Effector memory CD8-positive, alpha-beta T cell (primary cell): ENCODE measurements at places on chromosomes 7 and 10.
A peak's percentile ranks its signal among the peaks of the same experiment; 100 is the strongest.

GRCh38 chr7:43869867-43870240 is 537 bp upstream of the MRPS24 start:
- no peak for DNase-seq
- H3K4me3 ChIP-seq: peak overlapping the region; percentile 96
- H3K27ac ChIP-seq: peak overlapping the region; percentile 92

- DNase-seq: no peak
- no peaks in the 10 kb centered on the region for H3K4me1 ChIP-seq
- H3K4me3 ChIP-seq: no peak overlapping the region
- peaks cover 4% of the 10 kb centered on the region for H3K27me3 ChIP-seq
Observed at GRCh38 chr10:29114141-29114540, 174.7 kb upstream of the LYZL1 start.

GRCh38 chr10:34717429-34717828 is 97.7 kb downstream of the PARD3 start:
- no peaks in the 10 kb centered on the region for H3K36me3 ChIP-seq
- no peaks in the 10 kb centered on the region for H3K4me1 ChIP-seq

- no peak overlapping the region for H3K27ac ChIP-seq
- no peaks in the 10 kb centered on the region for H3K4me1 ChIP-seq
- no peak overlapping the region for H3K4me3 ChIP-seq
- peaks cover 81% of the 10 kb centered on the region for H3K27me3 ChIP-seq
Observed at GRCh38 chr10:98067165-98067564, 36.7 kb upstream of the CRTAC1 start.

- no peak for DNase-seq
- H3K4me3 ChIP-seq: no peak overlapping the region
- H3K4me1 ChIP-seq: no peaks in the 10 kb centered on the region
- peaks cover 11% of the 10 kb centered on the region for H3K36me3 ChIP-seq
- no peak overlapping the region for H3K27ac ChIP-seq
Observed at GRCh38 chr10:119431034-119431772, 111.3 kb downstream of the RGS10 start.

GRCh38 chr7:96380111-96380512 is 58.2 kb upstream of the SLC25A13 start:
- H3K4me1 ChIP-seq: no peaks in the 10 kb centered on the region
- peaks cover 6% of the 10 kb centered on the region for H3K27me3 ChIP-seq
- no peak for DNase-seq
- H3K27ac ChIP-seq: no peak overlapping the region
- no peaks in the 10 kb centered on the region for H3K36me3 ChIP-seq
- H3K4me3 ChIP-seq: no peak overlapping the region

DNA sequence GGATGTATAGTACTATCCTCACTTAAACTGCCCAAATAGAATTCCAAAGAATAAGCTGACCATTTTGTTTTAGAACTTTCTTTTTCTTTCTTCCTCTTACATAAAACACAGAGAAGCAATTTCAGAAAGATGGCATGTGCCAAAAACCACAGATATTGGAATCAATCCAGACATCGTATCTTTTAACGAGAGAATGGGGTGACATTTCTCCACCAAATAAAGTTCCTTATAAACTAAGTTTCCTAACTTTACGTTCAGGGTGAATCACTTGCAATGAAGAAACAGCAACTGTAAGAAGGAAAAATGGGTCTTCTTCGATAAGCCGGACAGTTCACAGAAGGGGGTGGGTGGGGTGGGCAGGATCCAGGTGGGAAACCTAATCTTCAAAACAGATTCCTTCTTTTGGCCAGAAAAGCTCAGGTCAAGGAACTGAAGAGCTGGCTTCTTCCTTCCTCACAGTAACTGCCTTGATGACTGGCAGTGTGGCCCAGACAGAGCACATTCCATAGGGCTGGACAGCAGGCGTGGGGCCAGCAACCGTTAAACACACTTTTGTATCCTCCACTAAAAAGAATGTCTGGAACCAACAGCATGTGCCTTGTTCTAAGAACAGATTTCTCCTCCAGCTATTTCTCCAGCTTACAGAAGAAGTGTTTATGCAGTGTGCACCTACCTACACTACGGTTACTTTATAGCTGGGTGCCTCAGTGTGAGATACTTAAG is 31.5 kb downstream of the CREB3L2 start:
- no peak overlapping the region for H3K4me3 ChIP-seq
- peaks cover 3% of the 10 kb centered on the region for H3K36me3 ChIP-seq
- no peak for DNase-seq
- H3K27ac ChIP-seq: no peak overlapping the region
- no peaks in the 10 kb centered on the region for H3K27me3 ChIP-seq

DNA sequence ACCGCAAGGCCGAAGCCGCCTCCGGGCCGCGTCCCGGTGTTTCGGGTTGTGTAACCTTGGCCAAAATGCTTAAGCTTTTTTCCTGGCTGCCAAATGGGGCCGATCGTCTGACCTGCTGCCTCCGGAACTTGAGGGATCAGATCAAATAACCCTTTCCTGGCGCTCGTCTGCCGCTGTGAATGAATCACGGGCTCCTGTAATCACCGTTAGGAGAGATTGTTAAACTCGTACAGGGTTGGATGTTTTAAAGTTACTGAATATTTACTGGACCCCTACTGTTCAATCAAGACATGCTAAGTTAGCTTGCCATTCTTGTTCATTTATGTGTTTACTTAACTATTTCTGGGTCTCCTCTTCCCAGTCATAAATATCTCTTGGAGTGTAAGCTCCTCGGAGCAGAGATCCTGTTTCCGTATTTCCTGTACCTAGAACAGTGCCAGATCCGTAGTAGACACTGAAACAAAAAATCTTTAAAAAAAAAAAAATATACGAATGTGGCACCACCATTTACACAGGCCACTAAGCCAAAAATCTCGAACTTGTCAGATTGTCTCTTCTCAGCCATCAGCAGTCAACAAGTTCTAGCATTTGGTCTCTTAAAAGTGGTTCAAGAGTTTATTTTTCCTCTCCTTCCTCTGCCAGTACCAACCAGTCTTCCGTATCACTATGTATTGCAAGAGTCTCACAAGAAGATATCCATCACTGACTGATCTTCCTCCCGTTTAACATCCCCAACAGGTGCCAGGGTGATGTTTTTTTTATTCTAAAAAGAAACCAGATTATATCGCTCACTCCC is 650 bp upstream of the TM9SF3 start:
- H3K36me3 ChIP-seq: peaks cover 25% of the 10 kb centered on the region
- H3K4me1 ChIP-seq: peaks cover 19% of the 10 kb centered on the region
- H3K27me3 ChIP-seq: no peaks in the 10 kb centered on the region
- no peak overlapping the region for H3K27ac ChIP-seq

DNA sequence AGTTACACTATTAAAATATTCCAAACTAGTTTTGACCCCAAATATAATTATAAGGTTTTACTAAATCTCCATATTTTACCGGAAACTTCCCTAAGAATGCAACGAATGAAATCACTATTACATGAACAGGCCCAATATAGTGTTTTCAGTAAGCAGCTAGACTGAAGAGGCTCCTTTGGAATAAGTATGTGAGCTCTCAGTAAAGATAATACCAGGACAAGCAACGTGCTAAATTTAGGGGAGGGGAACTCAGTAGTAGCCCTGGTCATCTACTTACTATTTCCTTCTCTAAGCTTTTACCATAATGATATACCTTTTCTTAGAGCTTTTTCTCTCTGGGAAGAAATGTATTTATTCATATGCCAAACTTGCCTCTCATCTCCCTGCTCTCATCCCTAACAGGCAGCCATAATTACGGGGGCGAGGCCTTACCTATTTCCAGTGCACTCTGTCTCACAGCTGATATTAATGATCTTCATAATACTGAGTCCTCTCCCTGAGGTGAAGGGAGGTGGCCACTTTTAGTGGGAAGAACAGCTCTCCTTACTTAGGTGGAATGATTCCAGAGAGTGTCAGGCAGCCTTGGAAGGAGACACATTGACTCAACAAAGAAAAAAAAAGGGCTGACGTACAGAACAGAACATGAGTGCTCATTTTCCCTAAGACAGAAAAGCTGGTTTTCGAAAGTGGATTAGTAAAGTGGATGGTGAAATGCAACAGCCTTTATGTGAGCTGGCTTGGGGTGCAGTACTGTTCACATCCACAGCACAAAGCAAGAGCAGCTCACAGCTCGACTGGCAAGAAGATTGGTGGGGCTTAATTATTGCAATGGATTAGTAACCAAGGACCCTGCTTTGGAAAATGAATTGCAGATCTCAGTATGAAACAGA is 165.4 kb downstream of the GLI3 start:
- no peaks in the 10 kb centered on the region for H3K36me3 ChIP-seq
- H3K27me3 ChIP-seq: no peaks in the 10 kb centered on the region
- no peaks in the 10 kb centered on the region for H3K4me1 ChIP-seq
- no peak overlapping the region for H3K27ac ChIP-seq

DNA sequence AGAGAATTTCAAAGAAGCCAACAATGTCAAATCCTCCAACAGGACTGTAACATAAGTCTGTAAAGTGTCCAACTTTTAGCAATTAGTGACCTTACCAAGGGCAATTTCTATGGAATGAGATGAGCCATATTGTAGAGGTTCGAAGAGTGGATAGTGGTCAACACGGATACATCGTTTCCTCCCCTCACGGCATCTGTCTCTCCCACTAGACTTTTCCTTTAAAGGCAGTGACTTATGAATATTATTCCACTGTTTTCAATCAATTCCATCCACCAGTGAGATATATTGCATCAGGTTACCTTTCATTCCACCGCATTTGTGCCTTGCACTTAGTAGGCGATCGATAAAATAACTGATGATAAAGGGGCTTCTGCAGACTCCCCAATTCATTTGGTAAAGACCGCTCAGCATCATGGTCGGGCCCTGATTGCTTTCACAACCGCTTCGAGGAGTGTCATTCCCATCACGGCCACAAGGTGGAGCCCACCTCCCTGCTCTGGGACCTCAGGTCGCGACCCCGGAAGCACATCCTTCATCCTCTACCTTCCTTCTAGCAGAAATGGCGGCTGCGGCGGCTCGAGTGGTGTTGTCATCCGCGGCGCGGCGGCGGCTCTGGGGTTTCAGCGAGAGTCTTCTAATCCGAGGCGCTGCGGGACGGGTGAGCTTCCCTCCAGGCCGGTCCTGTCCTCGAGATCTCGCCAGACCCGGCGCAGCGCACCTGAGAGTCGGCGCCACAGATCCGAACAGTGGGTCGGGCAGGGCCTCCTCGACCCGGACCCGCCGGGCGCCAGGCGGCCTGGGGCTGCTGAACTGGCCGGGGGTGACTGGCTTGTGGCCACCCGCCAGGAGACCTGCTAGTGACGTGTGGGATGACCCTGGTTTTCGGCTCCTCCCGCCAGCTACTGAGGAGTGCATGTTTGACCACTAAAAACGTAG is at the start of gene PMPCB:
TSS of gene PMPCB (plus strand) at position 535 of the 936 bp plus-strand sequence. CDS start at position 560, 25 bp downstream.
- H3K4me1 ChIP-seq: peaks cover 17% of the 10 kb centered on the region
- H3K36me3 ChIP-seq: peaks cover 43% of the 10 kb centered on the region
- peak; percentile 97 for DNase-seq
- H3K4me3 ChIP-seq: peak within 1 kb of the TSS; percentile 86

DNA sequence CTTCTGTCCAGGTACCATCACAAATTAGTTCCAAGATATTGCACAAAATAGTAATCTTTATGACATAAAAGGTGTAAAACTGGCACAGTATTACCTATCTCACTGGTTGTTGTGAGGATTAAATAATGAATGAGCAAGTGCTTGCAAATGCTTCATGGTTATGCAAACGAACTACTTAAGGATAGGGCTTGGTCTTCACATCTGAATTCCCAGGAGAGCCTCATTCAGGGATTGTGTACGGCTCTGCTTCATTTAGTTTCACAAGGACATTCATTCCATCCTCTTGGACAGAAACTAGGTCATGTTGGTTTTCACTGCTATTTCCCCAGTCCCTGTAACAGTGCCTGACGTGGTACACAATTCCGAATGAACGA is 12.1 kb downstream of the ABCA13 start:
- no peaks in the 10 kb centered on the region for H3K4me1 ChIP-seq
- DNase-seq: no peak
- no peak overlapping the region for H3K27ac ChIP-seq
- no peak overlapping the region for H3K4me3 ChIP-seq

- H3K27me3 ChIP-seq: no peaks in the 10 kb centered on the region
- no peak overlapping the region for H3K27ac ChIP-seq
- H3K4me3 ChIP-seq: no peak overlapping the region
- DNase-seq: no peak
Observed at GRCh38 chr7:16015981-16016380, 329.5 kb upstream of the MEOX2 start.

- no peak overlapping the region for H3K4me3 ChIP-seq
- DNase-seq: no peak
- no peak overlapping the region for H3K27ac ChIP-seq
- no peaks in the 10 kb centered on the region for H3K27me3 ChIP-seq
Observed at GRCh38 chr10:103632247-103632642, 138.7 kb downstream of the NEURL1 start.

DNA sequence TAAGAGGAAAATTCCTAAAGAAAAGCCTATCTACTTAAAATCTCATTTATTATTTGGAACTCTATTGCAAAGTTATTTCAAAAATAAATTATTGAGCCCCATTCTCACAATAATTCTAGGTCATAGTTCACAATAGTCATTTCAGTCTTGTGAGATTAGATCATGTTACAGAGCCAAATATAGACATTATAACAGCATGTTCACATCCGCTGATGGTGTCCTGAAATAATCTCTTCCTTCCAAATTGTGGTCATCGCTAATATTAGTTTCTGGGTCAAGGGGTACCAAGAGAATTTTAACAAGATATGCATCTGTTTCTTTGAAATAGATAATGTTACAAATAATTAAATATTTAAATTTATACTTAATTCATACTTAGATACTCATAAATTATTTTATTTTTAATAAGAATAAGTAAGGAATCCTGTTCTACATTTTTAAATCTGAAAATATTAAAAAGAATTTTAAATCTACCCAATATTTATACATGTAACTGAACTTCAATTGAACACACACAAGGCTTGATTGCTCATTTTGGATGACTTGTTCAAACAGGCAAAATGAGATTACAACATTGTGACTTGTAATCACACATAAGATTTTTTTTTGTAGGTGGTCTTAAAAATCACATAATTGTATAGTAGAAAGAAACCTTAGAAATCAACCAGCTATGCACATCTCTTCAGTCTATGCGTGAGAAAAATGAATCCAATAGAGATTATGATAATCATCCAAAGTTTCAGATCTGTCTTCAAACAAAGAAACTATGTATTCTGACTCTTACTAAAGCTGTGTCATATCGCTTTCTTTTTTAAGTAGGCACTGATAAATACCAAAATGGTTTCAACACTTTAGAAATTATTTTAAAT is 13.1 kb downstream of the GNAT3 start:
- H3K27me3 ChIP-seq: no peaks in the 10 kb centered on the region
- DNase-seq: no peak
- H3K4me3 ChIP-seq: no peak overlapping the region
- no peaks in the 10 kb centered on the region for H3K4me1 ChIP-seq
- no peak overlapping the region for H3K27ac ChIP-seq
- no peaks in the 10 kb centered on the region for H3K36me3 ChIP-seq
